ENCODE measurements at places on chromosomes 1 and 21.

- DNase-seq = no peak
These were observed 48.2 kb downstream of the SYT6 start for GRCh38 chr1:114105421-114105979.

DNA sequence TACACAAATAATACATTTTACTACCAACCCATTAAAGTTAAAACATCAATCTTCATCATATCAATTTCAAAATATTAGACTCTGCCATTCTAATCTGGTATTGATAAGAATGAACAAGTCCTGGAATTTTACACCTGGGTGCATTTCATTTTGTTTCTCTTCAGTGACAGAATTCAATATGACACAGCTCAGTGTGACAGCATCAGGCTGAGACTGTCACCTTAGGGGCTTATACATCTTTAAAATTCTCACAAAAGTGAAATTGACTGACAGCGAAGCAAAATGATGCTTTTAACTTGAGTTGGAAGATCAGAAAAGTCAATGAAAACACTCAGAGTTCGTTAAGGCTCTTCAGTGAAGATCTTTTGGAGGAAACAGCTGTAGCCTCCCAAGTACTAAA lies 213.0 kb downstream of the DAB1 start:
- no peak for DNase-seq

- DNase-seq = no peak
These were observed 20.8 kb downstream of the LRRC8B start for GRCh38 chr1:89545264-89546038.

- DNase-seq = no peak
These were observed 55.9 kb upstream of the SAMD13 start for GRCh38 chr1:84245563-84245962.
